ENCODE measurements at places on chromosomes 1 and 21. TPM values are rescaled to one million over a fixed set of nuclear protein-coding genes. Genes with fewer than 3 reads are reported as not detected.

The RNU1-1 gene
- polyA plus RNA-seq, result under 0.01 TPM

The DNASE2B gene
- polyA plus RNA-seq, result 27.9 TPM

The MTARC1 gene
- polyA plus RNA-seq, result 4.2 TPM

The FCRL1 gene
- polyA plus RNA-seq, result not detected

The CLCA2 gene
- not detected for polyA plus RNA-seq

The MYBPHL gene
- polyA plus RNA-seq, result 0.78 TPM

The SLAMF8 gene
- polyA plus RNA-seq, result not detected

The CSF3R gene
- polyA plus RNA-seq, result not detected

The SPRR2F gene
- polyA plus RNA-seq, result not detected

The ANKRD65 gene
- 0.28 TPM for polyA plus RNA-seq

The SMG7 gene
- 17.1 TPM for polyA plus RNA-seq

The LRRC53 gene
- polyA plus RNA-seq, result not detected

The OR2L2 gene
- polyA plus RNA-seq, result 0.14 TPM

The CYB5RL gene
- polyA plus RNA-seq, result 2.8 TPM
